ENCODE measurements at places on chromosomes 5 and 9.

GRCh38 chr5:154365823-154366222 is 80.0 kb upstream of the SAP30L start:
- DNase-seq: no peak

- DNase-seq: no peak
Measured at GRCh38 chr5:169147534-169147933, 153.4 kb downstream of the SLIT3 start.

GRCh38 chr9:113164536-113165300 is 13.9 kb downstream of the SLC31A2 start:
- DNase-seq: no peak

- DNase-seq: no peak
Measured at GRCh38 chr9:78985084-78985738, 586.6 kb upstream of the TLE4 start.

GRCh38 chr5:75469017-75469416 is 42.4 kb downstream of the CERT1 start:
- DNase-seq: no peak

- DNase-seq: no peak
Measured at GRCh38 chr9:86908261-86908660, 39.0 kb downstream of the GAS1 start.

DNA sequence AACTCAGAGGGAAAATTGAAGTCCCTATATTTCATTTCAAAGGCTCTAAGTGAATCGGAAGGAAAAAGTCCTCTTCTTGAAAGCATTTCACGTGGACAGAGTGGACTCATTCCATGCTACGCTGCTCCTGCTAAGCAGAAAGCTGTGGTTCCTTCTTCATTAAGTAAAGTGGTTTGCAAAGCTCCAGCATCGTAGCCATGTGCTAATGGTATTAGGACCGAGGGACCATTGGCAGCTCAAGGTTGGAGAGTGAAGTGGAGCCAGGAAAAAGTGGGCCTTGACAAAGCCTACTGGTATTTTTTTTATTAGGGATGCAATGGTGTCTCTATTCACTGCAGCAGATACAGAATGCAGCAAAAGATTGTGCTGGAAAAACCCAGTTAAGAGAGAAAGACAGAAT is 16.4 kb upstream of the SEMA4D start:
- no peak for DNase-seq

- no peak for DNase-seq
Measured at GRCh38 chr5:144194144-144194543, 23.5 kb downstream of the KCTD16 start.

DNA sequence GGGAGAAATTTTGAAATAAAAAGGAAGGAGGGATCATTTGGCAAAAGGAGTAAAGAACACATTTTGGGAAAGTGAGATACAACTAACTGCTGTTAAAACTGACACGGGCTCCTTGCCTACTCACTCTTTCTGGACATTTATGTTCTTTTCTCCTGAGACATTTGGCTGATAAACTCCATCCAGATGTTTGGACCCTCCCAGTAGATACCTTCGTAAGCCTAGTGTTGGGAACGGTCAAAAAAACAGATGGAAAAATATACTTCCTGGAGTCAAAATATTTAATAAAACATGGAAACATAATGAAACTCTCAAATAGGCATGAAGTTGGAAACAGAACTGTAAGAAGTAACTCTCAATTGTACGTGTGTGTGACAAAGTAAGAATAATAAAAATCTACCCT is 360.1 kb upstream of the RIOK2 start:
- DNase-seq: no peak

DNA sequence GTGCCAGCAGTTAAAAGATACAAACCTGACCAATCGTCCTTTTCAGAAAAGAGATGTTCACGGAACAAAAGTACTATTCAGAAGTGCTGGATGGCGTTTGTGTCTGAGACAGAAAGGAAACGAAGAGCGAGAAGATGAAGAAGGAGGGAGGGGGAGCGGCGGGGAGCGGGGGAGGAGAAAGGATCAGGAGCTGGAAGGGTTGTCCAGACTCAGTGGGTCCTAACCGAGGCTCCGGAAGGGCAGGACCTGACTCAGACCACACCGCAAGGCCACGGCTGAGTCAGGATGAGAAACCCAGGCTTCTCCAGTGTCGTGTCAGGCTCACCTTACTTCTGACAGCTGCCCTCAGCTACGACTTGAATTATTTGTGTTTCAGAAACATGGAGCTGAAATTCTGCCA is 46.2 kb downstream of the PAX5 start:
- no peak for DNase-seq

GRCh38 chr5:154047324-154047723 is 8.6 kb downstream of the MFAP3 start:
- no peak for DNase-seq

DNA sequence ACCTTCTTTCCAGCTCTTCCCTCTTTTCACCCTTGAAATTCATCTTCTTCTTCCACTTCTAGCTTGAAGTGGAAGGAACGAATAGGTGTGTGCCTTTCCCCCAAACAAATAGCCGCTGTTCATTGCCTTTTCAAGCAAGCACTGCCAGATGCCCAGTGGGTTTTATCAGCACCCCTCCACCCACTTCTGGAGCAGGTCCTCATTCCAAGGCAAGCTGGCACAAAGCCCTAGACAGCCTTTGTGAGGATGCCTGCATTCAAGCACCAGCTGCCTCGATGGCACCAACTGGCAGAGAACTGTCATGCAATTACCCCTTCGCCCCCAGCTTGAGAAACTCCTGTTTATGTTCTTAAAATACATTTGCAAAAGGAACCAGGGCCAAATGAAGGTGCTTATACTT is 36.5 kb downstream of the SERINC5 start:
- no peak for DNase-seq

DNA sequence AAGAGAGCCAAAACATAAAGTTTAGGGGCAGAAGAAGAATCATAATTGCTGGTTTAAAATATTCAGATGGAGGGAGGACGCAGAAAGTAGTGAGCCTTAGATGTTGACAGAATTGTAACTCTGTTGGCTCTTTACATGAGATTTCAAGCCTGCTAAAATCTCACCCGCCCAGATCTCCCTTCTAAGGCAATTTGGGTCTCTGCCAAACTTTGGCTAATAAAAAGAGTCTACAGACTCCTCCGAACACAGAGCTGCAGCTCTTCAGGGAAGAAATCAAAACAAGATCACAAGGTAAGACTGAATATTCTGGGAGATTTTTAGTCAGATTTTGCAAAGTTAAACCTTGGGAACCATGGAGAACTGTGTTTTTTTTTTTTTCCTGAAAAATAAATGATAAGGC is at the start of gene IL33:
IL33 (plus strand) TSS at position 246 of the 400 bp plus-strand sequence. CDS start 25,888 bp downstream, outside the sequence.
- DNase-seq: no peak

- no peak for DNase-seq
Measured at GRCh38 chr9:131666029-131666428, 73.8 kb downstream of the RAPGEF1 start.

DNA sequence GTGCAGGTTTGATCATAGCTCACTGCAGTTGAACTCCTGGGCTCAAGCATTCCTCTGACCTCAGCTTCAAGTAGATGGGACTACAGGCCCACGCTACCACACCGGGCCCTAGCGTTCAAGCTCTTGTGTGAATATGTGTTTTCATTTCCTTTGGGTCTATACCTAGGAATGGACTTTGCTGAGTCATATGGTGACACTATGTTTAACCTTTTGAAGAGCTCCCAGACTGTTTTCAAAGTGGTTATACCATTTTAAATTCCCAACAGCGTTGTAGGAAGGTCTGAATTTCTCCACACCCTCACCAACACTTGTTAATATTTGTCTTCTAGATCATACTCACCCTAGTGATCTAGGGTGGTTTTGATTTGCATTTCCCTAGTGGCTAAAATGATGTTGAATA is 33.5 kb downstream of the FAF2 start:
- DNase-seq: no peak

DNA sequence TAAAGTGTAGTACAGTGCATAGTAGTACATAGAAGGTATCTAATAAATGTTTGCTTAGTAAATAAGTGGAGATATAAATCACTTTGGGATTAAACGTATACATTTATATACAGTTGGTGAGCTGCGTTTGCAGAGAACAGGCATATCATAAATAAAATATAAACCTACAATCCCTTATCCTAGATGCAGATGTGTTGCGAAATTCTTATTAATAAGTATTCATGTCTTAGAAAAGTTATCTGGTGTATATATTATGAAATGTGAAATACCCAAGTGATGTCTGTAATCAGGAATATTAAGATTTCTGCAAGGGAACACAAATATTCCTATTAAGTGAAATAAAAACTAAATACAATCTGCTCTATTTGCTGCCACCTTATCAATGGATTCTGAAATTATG is 8.8 kb downstream of the CCNH start:
- DNase-seq: no peak

- DNase-seq: no peak
Measured at GRCh38 chr9:116497095-116497890, 189.8 kb upstream of the TRIM32 start.

GRCh38 chr9:36150574-36151315 is 14.2 kb downstream of the GLIPR2 start:
- DNase-seq: no peak

- no peak for DNase-seq
Measured at GRCh38 chr5:113759505-113759904, 246.0 kb downstream of the YTHDC2 start.

GRCh38 chr9:114084282-114085073 is 6.4 kb upstream of the AMBP start:
- no peak for DNase-seq

GRCh38 chr5:129616517-129616916 is 131.4 kb upstream of the MINAR2 start:
- no peak for DNase-seq

DNA sequence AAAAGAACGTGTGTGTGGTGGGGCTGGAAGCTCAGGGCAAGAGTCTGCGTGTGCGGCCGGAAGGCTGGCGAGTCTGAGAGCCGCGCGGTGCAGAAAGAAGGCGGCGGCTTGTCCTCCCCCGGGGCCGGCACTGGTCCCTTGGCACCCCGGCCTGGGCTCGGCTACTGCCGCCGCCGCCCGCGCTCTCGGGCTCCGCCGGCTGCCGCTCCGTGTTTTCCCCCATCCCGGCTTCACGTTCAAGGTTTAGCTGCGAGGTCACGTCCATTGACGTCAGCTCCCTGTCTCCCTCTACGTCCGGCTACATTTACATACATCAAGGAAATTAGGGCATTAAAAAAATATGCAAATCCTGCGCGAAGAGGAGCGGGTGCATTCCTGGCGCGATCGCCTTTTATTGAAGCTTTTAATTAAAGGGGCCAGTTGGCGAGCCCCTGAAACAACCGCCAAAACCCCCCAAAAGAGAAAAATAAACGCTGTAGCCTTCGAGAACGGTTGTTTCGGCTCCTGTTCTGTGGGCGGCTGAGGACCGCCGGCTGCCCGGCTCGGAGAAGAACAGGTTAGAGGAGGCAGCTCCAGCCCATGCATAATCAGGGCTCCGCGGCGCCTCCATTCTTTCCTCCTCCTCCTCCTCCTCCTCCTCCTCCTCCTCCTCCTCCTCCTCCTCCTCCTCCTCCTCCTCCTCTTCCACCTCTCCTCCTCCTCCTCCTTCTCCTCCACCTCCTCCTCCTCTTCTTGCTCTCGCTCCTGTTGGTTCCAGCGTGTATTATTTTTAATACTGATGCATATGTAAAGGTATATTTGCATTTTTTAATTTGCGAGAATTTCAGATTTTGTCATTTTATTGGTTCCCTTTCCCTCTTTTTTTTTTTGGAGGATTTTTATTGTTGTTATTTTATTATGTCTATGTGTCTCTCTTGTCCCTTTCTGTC is 207.0 kb downstream of the MEF2C start:
- DNase-seq: no peak

DNA sequence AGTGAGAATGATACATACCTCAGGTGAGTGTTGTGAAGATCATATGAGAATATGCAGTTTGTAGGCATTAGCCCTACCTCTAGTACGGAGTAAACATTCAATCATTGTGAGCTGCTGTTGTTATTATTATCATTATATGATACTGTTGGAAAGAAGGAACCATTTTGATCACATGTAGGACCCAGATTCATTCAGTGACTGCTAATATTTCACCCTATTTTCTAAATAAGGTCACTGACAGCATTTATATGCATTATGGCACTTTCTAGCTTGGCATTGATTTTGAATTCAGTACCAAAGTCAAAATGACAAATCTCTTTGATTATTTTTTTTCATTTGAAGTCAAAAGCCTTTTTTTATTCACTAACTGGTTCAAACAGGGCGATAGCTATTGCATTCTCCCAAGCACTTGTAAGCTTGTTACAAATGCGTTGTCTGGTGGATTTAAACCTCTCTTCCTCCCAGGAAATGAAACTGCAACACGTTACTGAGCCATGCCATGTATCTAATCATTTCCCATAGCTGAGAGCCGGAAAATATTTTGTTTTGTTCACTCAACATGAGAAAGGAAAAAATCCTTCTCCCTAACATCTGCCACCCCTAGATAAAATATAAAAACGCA is 320.8 kb upstream of the SGCD start:
- no peak for DNase-seq

DNA sequence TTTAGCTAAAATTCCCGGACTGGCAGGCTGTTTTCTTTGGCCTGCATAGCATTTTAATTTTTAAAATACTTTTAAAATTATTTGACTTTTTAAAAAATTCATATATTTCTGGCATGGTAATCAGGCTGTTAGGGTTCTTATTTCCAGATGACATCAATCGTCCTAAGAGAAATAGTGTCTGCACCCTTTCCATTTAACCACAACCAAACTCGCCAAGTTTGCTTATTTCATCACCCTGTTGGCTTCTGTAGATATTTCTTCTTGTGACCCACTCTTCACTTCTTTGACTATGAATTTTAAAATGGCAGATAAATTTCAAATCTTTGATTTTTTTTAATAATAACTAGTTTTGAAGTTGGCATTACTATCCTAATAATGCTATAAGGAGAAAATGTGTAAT is 675.7 kb upstream of the FTMT start:
- DNase-seq: no peak

- no peak for DNase-seq
Measured at GRCh38 chr5:173242079-173242478, 7.1 kb upstream of the NKX2-5 start.

- no peak for DNase-seq
Measured at GRCh38 chr9:19155106-19155935, 28.0 kb upstream of the PLIN2 start.

DNA sequence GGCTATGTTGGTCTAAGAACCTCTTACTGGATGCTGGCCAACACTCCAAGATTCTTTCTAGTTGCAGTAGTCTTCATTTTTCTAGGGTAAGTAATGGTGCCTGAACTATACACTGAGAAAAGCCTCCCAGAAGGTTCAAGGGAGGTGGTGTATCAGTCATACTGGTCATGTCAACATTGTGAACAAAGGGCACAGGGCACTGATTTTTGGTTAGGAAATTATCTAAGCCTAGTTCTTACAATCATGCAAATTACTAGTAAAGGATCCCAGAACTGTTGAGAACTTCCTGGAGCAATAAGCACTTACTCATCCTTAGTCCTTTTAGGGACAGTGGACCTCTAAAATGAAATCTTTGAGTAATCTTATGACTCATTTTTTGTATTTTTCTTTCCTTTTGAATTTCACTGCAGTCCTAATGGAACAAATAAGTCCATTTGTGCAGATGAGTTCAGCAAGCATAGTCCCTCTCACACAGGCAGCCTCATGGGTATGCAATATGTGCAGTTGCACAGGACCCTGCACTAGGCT is 21.1 kb upstream of the CDC42SE2 start:
- DNase-seq: no peak

Data from esophagus squamous epithelium (tissue), 5 donors.